ENCODE measurements at places on chromosomes 5 and 9. TPM values are rescaled to one million over a fixed set of nuclear protein-coding genes. Genes with fewer than 3 reads are reported as not detected.

Gene ZDHHC11
- total RNA-seq: not detected

Gene GFI1B
- 0.05 TPM for total RNA-seq

Gene SURF6
- 15.5 TPM for total RNA-seq

Gene SOX30
- total RNA-seq: 5.8 TPM

Gene FBLL1
- 4.6 TPM for total RNA-seq

Gene PHYHD1
- total RNA-seq: not detected

Gene ROPN1L
- total RNA-seq: 3.0 TPM

Gene FAXDC2
- not detected for total RNA-seq

Gene RGMB
- total RNA-seq: 39.2 TPM

Data from SJSA1 (cell line).